Left kidney (tissue), 8 donors: ENCODE measurements at places on chromosomes 16 and 17.

DNA sequence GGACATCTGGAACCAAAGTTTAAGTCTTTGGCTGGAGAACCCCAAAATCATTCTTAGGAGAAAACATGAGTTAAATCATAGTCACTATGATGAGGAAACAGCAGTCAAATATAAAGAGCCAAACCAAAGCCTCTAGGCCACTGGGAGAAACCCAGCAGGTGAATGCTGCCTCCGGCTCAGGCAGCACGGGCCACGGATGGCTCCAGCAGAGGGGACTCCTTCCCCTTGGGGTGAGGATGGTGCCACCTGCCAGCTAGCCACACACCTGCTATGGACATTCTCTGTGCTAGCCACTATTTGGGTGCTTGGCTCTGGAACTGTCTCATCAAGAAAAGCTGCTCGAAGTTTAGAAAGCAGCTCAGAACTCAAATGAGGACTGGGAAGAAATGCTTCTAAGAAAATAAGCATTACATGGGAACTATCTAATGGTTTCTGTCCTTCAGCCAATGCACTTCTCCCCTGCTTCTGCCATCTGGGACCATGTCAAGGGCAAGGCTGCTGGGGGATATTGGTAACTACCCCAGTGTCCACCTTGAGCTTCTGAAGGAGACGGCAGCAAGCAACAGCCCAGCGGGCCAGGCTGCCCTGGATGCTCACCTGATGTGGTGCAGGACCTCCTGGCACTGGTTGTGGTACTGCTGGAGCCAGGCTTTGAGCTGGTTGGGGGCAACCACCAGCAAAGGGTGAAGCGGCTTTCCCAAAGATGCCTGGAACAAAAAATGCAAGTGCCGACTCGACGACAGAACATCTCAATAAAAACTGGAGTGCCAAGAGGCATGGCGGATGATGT lies 22.5 kb downstream of the ELAC2 start:
- no peak for DNase-seq

- DNase-seq, result peak; percentile 20
Measured at GRCh38 chr16:17416461-17417311, 54.1 kb downstream of the XYLT1 start.

- no peak for DNase-seq
Measured at GRCh38 chr16:84617041-84617790, 662 bp downstream of the COTL1 start.

DNA sequence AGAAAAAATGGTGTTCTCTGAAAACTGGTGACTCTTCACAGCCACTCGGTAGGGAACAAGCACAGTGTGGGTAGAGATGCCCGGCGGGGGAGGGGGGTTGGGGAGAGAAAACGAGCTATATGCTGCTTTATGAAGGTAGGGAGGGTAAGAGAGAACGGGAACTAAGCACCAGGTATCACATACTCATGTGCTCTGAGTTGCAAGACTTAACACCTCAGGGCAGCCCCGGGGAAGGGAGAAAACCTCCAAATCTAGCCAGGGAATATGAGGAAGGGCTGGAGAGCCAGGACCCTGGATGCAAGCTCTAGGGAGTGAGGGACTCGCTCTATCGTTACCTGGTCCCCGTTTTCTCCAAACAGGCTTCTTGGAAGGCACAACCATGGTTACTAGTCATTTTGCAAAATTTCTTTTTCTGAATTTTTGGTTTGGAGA lies 35.3 kb downstream of the HIC1 start:
- no peak for DNase-seq

- DNase-seq, result no peak
Measured at GRCh38 chr16:23382279-23382678, 70.7 kb downstream of the COG7 start.

- DNase-seq, result no peak
Measured at GRCh38 chr16:57911743-57912142, 59.2 kb downstream of the CNGB1 start.

DNA sequence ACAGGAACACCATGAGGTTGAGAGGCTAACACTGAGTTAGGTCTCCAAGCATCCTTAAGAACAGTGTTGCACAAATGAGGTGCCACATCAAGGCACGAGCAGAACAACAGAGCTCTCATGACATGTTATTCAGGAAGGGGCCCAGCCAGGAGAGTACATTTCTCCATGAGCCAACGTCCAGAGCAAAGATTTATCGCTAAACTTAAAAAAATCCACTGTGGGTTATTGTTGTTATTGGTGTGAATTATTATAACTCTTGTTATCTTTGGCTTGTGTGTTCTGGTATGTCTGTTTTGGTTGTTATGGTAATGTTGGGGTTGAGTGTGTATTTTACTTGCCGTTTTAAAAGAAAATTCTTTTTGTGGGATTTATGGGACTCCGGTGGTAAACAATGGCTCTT lies 68.9 kb upstream of the MSI2 start:
- no peak for DNase-seq

DNA sequence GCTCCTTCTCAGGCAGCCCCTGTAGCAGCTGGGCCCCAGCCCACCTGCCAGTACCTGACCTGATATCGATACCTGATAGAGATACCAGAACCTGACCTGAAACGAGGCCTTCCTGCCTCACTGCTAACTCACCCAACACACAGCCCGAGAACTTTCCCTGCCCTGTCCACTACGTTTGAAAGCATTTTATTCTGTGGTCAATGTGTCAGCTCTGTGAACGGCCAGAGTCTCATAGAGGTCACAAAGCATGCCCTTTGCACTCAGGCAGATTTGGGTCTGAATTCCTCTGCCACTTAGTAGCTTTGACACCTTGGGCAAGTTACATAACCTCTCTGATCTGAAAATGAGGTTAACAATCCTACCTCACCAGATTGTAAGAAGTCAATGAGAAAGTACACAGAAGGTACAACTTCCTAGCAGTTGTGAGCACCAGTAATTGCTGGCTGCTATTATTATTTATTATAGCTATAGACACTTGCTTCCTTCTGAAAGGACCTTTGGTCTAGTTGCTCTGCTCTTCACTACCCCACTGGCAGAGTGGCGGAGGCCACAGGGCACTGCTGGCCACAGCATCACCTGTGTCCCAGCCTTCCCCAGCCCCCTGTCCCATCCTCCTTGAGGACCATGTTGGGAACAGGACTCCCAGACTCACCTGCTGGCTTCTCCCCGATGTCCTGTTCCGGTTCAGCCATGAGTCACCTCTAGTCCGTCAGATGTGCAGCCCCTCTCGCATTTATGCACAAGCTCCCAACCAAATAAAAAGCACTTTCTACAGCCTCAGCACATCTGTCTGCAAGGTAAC lies 895 bp downstream of the ANKRD40CL start:
- no peak for DNase-seq

DNA sequence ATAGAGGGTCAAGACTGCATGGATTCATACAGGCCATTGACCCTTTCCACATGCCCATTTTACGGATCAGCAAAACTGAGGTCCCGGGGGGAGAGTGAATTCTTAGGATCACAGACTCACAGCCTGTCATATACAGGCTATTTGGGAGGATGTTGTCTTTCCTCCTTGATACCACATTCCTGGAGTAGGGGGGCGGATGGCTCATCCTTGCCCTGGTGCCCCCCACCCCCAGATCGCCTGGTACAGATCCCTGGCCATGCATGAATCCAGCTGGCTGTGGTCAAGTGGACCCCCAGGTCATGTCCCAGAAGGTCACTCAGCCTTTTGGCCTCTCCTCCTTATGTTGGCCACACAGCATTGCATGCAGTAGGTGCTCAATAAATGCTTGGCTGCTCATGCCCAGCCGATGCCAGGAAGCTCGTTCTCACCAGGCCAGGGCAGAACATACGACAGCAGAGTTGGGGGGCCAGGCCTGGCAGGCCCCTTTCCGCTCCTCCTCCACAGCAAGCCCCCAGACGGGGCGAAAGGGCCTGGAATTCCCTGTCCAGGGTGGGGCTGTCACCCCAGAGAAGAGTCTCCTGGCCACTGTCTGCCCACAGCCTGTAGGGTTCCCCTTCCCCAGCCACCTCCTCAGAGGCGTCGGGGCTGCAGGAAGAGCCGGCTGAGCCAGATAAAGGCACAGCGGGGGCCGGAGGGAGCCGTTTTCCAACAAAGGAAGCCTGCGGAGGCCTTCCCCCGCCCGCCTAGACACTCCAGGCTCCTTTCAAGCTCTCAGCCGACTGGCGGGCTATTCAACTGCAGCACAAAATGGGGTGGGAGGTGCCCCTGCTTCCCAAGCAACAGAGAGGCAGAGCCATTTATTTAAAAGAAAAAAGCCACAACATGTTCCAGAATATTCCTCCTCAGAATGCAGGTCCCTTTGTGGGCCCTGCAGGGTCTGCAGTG lies 215.7 kb upstream of the CIBAR2 start:
- no peak for DNase-seq

- DNase-seq, result peak; percentile 95
Measured at GRCh38 chr17:2711608-2712299, at the start of gene CLUH. Gene CLUH (minus strand): TSS chr17:2711764. CDS start chr17:2711661, 103 bp downstream.

DNA sequence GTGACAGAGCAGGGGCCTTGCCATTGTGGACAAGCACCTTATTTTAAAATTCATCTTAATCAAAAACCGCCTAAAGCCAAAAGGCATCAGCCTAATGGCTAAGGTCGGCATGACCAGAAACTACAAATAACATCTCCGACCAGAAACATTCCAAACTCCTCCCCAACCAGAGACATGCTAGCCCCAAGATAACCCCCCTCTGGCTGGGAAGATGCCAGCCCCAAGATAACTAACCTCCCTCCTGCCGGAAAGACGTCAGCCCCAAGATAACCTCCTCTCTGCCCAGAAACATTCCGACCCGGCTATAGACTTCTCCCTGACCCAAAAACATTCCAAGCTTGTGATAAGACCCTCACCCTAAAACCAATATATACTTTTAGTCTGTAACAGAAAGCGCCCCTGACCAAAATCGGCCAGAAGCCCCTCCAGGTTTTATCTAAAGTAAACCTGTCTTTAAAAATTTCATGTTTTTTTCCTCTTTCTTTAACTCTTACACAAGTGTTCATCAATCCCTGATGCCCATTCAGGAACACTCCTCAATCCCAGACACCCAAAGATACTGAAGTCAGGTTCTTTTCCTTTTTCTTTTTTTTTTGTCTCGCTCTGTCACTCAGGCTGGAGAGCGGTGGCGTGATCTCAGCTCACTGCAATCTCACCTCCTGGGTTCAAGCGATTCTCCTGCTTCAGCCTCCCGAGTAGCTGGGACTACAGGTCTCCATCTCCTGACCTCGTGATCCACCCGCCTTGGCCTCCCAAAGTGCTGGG lies 32.7 kb downstream of the TLE7 start:
- DNase-seq, result no peak

GRCh38 chr17:57518587-57519581 lies 226.2 kb downstream of the CCDC182 start:
- no peak for DNase-seq

GRCh38 chr17:49525831-49526741 lies 31.0 kb downstream of the NGFR start:
- DNase-seq, result no peak

DNA sequence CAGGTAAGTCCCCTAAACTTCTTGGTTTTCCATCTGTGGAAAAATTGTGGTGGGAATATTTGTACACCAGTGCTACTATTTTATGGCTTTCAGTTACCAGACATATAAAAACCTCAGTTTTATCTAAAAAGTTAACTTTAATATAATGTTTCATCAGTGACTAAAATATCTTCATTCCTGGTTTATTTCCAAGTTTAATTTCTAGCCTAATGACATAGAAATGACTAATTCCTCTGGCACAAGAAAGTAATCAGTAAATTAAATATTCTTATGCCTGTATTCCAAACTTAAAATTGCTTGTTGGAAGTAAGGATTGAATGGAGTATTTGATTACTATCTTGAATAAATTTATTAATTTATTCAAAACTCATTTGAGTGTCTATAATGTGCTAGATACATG lies 757.0 kb downstream of the CDH11 start:
- DNase-seq, result no peak

GRCh38 chr16:17333229-17333628 lies 137.5 kb downstream of the XYLT1 start:
- DNase-seq, result no peak

DNA sequence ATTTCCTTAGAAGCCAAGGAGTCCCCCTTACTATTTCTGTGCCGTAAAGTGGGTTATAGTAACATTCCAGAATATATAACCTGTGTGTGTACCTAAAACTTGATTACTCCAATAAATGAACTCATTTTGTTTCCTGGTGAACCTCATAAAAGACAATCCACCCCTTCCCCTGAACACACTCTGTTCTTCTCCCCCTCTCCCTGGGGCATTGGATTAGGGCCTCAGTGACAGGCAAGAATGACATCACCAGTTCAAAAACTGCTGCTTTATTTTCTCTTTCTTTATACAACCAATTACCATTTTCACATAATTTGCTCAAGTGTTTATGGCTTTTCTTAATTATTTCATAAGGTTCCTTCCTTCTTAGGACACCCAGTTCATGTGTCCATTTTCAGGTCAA lies 17.4 kb downstream of the AARSD1 start:
- no peak for DNase-seq

- no peak for DNase-seq
Measured at GRCh38 chr16:86214326-86215232, 295.7 kb upstream of the FOXF1 start.

DNA sequence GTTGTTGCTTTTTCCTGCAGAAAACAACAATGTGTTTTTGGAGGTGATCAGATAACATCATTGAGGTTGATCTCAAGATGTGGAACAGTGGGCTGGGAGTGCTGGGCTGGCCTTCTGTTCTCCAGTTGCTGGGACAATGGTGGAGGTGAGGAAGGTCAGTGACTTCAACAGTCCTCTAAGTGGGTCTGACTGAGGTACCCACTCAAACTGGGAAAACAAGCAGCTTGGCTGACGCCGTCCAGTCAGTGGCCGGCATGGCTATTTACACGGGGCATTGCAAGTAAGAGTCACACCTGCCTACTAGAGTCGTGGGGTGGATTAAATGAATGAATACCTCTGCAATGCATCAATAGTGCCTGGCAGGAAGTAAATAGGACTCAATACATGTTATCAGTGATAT lies 386.7 kb upstream of the ZFHX3 start:
- DNase-seq, result no peak
